Left ventricle myocardium inferior (tissue), 1 donor: ENCODE measurements at places on chromosomes 2 and 18. TPM values are rescaled to one million over a fixed set of nuclear protein-coding genes. Genes with fewer than 3 reads are reported as not detected.

- peaks cover 93% of the 10 kb centered on the region for H3K4me1 ChIP-seq
- DNase-seq: no peak
- peak overlapping the region; percentile 97 for H3K27ac ChIP-seq
- peaks cover 51% of the 10 kb centered on the region for H3K36me3 ChIP-seq
- peak overlapping the region; percentile 86 for H3K4me3 ChIP-seq
- no peaks in the 10 kb centered on the region for H3K27me3 ChIP-seq
Measured at GRCh38 chr2:63591566-63592175, 2.9 kb downstream of the MDH1 start.

GRCh38 chr2:905833-906140 is 44.9 kb upstream of the SNTG2 start:
- no peaks in the 10 kb centered on the region for H3K36me3 ChIP-seq
- no peaks in the 10 kb centered on the region for H3K4me1 ChIP-seq
- no peak for DNase-seq
- no peak overlapping the region for H3K27ac ChIP-seq
- peaks cover 57% of the 10 kb centered on the region for H3K27me3 ChIP-seq

GRCh38 chr2:239726631-239727181 is 298.4 kb downstream of the NDUFA10 start:
- H3K4me1 ChIP-seq: no peaks in the 10 kb centered on the region
- no peak overlapping the region for H3K27ac ChIP-seq
- DNase-seq: no peak
- H3K36me3 ChIP-seq: no peaks in the 10 kb centered on the region
- H3K4me3 ChIP-seq: no peak overlapping the region

Gene CCDC150
- 0.66 TPM for total RNA-seq

Gene RNASEH1
- 20.9 TPM for total RNA-seq

Gene CHRNG
- not detected for total RNA-seq
